ENCODE measurements at places on chromosomes 2 and 18.

DNA sequence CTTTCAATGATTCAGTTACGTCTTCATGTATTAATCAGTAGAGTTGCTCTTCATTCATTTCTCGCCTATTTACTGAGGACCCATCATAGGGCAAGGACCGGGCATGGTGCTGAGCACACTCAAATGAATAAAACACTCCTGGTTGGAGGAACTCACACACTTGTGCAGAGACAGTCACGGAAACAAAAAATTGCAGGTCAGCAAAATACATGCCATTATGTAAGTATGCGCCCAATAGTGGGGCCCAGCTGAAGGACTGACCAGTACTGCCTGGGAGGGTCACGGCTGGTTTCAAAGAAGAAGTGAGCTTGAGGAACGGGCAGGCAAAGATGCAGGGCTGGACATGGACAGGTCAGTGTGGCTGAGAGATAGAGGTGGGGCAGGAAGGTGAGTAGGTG lies 102.9 kb downstream of the DDX1 start:
- DNase-seq, result no peak

GRCh38 chr2:239605976-239606375 lies 205.2 kb upstream of the HDAC4 start:
- DNase-seq, result no peak

GRCh38 chr2:134233728-134234136 lies 20.1 kb upstream of the MGAT5 start:
- DNase-seq, result no peak

GRCh38 chr2:15160201-15160991 lies 400.7 kb downstream of the NBAS start:
- no peak for DNase-seq

DNA sequence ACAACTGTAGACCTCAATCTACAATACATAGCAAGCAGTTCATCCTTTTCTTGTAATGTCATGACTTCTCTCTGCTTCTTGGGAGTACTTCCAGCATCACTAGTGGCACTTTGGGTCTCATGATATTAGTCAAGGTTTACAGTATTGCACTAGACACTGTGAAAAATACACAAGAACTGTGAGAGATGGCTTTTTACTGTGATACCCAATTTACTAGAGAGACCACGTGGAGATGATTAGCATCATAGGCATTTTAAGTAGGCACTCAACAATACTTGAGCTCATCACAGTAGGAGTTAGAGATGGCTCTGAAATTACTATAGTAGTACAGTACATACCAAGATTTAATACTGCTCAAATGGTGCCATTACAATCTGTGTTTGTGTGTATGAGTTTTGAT lies 112.8 kb upstream of the EML6 start:
- DNase-seq, result no peak

GRCh38 chr2:118386641-118387302 lies 298.5 kb downstream of the INSIG2 start:
- no peak for DNase-seq

GRCh38 chr2:131036696-131037397 lies 56.4 kb downstream of the FAM168B start:
- DNase-seq, result no peak

GRCh38 chr2:170076189-170076588 lies 101.8 kb upstream of the MYO3B start:
- DNase-seq, result no peak

- DNase-seq, result no peak
Observed at GRCh38 chr2:210028178-210028577, 25.7 kb downstream of the RPE start.

DNA sequence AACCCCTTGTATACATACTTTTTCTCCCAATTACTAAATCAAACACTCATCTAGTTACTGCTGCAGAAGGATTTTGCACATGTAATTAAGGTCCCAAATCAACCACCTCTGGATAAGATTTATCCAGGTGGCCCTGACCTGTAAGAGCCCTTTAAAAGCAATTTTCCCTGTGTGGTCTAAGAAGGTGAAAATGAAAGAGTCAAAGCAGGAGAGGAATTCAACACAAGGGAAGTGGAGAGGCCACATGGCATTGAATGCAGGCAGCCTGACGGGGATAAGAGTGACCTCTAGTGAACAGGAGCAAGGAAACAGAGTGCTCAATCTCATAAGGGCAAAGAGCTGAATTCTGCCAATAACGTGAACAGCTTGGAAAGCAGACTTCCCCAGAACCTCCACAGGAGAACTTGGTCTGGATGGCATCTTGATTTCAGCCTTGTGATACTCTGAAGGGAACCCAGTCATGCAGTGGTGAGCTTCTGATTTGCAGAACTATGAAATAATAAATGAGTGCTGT lies 27.2 kb downstream of the PPP3R1 start:
- no peak for DNase-seq

DNA sequence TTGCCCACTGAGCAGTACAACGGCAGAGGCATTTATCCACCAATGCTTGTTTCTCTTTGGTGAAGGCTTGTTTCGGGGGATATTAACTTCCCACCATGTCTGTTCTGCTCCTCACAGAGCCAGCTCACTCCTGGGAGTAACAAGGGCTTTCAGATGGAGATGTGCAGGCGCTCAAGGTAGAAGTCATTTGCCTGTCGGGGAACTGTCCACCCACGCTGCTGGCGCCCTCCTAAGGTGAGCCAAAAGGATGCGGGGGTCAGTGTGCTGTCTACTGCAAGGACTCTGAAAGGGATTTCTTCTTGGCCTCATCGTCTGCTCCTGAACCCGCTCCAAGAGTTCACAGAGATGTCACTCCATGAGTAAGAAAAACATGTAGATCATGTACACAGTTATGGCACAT lies 57.0 kb upstream of the CYRIA start:
- DNase-seq, result no peak

DNA sequence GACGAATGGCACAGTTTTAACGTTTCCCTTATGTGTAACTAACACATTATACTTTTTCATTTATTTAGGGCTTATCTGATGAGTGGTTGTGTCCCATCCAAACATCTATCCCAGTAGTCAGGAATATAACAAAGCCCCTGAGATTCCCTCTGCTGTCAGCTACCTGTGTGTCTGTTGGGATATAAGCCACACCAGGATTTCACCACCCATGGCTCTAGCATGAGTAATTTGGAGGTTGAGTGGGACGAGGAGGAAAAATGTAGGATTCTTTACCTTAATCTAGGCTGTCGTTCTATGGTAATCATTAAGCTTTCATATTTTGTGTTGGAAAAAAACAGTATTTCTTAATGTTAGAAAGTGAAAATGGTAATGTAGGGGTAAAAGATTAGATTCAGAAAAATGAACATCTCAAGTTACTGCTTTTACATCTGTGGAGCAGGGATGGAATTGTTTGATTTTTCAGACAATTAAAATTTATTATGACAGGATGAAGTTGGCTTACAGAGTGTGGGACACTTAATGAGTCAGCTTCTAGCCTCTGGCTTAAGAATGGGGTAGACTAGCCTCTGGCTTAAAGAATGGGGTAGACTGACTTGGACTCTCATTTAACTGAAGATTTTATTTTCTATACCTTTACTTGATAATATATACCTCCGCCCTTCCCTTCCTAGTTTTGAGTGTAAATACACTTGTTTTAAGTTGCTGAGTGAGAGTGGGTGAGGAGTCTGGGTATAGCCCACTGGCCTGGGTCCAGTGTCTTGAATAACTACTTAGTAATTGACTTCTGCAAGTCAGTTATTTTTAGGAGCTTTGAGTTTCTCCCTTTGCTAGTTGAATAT lies 88.5 kb upstream of the RANBP2 start:
- no peak for DNase-seq

DNA sequence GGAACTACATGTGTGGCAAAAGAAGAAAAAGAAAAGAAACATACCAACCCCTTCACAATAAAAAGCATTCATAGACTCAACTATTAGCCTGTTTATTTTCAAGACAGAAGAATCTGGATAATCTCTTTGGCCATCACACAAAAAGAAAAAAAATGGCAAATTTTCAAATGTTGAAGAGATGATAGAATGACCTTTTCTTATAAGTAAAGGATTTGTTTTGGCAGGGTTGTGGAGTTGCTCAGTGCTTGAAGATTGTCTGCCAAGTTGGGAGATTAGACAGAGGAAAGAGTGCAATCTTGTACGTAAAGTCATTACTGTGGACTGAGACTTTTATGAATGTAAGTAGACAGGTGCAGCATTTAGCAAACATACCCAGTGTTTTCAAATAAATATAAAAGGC lies 18.5 kb upstream of the FAM171B start:
- no peak for DNase-seq

Data from CD4-positive, CD25-positive, alpha-beta regulatory T cell (primary cell).